Stimulated activated CD4-positive, alpha-beta T cell treated with anti-CD3 and anti-CD28 coated beads, TNF-alpha, amount 100 ng/mL, for 48 hours (primary cell): ENCODE measurements at places on chromosomes 2 and 18.

- DNase-seq, result no peak
Observed at GRCh38 chr2:119204525-119204924, 19.1 kb upstream of the STEAP3 start.

- DNase-seq, result no peak
Observed at GRCh38 chr2:144648837-144649465, 129.0 kb upstream of the ZEB2 start.

GRCh38 chr2:214077727-214078126, 333.1 kb upstream of the VWC2L start:
- no peak for DNase-seq

- no peak for DNase-seq
Observed at GRCh38 chr18:80228051-80228848, 19.1 kb downstream of the PARD6G start.

DNA sequence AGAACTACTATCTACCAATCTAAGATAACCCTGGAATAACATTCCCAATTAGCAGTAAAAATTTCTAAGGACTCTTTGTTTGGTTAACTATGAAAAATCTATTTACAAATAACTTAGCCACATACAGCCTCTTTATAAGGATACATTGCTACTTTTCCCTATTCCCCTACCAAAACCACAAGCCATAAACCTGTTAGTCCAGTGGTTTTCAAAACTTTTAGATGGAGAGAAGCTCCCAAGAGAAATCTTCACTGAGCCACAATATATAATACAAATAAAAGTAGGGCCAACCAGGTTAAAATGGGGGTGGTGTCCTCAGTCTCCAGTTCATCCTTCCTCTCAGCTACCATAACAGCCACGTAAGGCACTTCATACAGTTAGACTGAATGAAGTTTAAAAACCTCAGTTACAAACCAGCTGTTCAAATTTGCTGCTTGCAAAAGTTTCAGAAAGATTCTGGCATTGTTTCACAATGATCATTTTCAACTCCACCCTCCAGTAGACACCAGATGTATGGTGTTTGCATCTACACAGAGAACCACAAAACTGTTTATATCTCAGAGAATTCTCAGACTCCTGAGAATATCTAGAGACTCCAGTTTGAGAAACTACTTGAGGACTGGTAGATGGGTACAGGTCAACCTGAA, 26.0 kb downstream of the SOS1 start:
- DNase-seq, result no peak

DNA sequence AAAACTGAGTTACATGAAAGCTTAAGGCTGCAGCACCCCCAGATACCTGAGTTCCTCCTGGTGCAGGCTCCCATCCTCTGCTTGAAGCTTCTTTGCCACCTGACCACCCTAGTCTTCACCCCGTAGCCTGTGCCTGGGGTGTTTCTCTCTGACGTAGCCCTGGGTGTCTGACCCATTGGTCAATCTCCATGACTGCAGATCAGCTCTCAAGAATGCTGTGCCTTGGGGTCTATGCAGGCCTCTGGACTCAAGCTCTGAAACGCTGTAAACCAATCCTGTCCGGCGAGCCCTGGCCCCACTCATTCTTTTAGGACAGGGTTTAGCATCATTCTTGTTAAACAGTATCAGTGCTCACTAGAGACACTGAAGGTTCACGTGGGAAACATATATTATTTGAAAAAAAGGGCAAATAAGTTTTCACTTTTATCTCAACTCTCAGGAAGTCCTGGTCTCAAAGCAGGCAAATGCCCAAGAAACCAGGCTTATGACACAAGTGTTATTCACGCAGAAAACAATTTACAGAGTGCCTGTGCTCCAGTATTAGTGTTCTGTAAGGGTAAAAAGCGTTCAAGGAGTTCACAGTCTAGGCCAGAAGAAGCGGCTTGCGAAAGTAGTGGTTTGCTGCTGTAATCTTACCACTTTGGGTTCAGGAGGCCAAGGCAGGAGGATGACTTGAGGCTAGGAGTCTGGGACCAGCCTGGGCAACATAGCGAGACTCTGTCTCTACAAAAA, 22.8 kb upstream of the PPP4R1 start:
- DNase-seq, result no peak

DNA sequence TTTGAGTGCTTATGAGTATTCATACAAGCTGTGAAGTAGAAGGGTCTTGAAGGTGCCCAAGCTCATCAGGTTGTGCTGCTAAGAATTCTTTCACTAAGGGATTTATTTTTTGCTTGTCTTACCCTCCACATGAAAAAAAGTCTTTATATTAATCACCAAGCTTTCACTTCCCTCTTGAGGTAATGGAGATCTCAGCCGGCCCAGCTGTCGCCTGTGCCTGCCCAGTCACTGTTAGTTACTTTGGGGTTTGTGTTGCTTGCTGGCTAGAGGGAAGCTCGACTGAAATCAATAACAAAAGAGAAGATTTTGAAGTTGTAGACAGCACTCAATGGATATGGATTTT, 21.9 kb downstream of the MC2R start:
- no peak for DNase-seq

DNA sequence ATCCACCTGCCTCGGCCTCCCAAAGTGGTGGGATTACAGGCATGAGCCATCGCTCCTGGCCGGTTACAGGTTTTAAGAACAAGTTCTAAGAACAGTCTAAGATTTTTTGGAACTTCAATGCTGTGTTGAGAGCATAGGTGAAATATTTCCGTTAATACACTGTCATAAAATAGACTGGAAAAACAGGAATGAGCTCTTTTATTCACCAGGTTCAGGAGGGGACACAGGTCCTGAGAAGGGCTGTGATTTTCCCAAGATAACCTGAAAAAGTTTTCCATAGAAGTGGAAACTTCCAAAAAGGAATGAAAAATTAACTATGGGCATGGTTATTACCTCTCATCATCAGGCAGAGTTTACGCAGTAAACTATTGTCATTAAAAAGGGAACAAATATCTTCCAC, 97.6 kb upstream of the TMEM178A start:
- DNase-seq, result no peak

- DNase-seq, result no peak
Observed at GRCh38 chr2:129396980-129397599, 582.4 kb upstream of the RAB6C start.

DNA sequence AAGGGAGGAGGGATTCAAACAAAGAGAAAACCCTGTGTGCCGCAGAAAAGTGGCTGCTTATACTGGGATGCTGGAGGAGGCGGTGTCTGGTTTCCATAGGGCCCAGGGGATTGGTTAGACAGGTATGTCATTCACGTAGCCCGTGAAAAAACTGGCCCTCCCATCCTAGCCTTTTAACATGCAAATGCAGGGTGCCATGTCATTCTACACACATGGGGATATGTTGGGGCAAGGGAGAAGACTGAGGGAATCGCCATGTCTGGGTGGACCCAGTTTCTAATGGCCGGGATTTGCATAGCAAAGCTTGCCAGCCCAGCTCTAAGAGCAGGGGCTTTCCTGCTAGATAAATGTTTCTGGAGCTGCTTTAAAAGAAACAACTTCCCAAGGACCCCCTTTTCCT, 8.2 kb upstream of the RNU2-63P start:
- no peak for DNase-seq

GRCh38 chr2:138610201-138610953, 108.8 kb downstream of the SPOPL start:
- DNase-seq, result no peak

- DNase-seq, result no peak
Observed at GRCh38 chr18:11512096-11513025, 97.0 kb upstream of the SLC35G4 start.

GRCh38 chr2:73897240-73897583, 4.4 kb downstream of the ACTG2 start:
- no peak for DNase-seq
